GM23248 (cell line): ENCODE measurements at places on chromosomes 1 and 21.

- DNase-seq: no peak
These were observed 6.9 kb downstream of the S100A12 start for GRCh38 chr1:153368495-153368894.

GRCh38 chr1:32339363-32339978 is 3.4 kb upstream of the MARCKSL1 start:
- peak; percentile 78 for DNase-seq

DNA sequence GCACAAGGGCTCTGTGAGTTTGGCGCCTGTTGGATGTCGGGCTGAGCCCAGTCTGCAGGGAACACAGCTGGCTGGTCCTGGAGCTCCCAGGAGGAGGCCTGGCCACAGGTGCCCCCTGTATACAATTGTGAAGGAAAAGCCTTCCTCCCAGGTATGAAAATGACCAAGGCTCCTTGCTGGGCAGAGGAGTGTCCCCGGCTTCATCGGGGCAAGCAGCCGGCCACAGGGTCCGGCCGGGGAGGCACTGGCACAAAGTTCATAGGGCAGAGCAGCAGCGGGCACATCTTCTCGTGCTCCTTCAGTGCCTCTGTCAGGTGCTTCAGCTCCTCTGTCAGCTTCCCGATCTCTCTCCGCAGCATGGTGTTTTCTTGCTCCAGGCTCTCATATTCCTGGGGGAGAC is 13.0 kb downstream of the BATF3 start:
- DNase-seq: no peak

GRCh38 chr1:239841631-239842030 is 250.1 kb upstream of the FMN2 start:
- DNase-seq: no peak

DNA sequence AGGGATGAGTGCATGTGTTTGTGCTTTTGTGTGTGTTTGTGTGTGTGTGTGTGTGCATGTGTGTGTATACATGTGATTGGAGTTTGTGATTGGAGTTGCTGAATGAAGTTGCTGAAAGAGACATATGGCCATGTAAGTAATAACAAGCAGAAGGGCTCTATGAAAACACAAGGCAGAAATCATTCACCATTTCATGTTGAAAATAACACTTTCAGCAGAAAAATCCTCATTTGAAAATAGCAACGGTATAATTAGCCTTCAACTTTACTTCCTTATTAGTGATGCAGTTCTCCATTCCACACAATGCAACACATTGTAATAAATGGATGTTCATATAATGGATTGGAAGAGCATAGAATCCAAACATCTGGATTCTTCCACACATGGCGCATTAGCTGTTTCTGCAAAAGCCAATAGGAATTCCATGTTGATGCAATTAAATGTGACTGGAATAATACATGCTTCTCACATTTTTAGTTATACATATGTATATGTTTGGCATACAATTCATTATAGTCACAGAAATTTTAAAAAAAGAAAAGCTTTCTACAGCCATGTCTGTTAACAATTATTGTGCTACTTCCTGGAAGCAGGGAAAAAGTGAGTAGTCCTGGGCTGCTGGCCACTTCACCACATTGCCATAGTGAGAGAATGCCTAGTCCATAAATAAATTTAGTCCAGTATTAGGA is 538.0 kb downstream of the LTN1 start:
- DNase-seq: peak; percentile 88

- DNase-seq: peak; percentile 81
These were observed 28.2 kb downstream of the STPG1 start for GRCh38 chr1:24385160-24385940.

DNA sequence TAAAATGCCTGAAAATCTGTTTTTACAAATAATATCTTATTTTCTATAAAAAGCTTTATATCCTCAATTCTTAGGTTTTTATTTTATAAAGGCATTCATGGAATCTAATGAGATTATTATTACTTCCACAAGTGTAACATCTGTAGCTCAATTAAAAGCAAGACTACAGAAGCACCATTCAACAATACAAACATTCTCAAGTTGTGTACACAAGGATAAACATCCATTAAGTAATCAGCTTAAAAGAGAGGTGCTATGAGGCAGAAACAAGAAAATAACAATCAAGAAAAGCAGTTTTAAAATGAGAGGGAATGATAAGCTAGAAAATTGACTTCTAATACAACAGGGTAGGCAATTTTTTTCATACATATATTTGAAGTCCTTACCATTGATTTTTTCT is 326.1 kb downstream of the MRPL39 start:
- no peak for DNase-seq

- DNase-seq: peak; percentile 4
These were observed 9.1 kb downstream of the GBP7 start for GRCh38 chr1:89166705-89167104.
